ENCODE measurements at places on chromosomes 2 and 18.
A peak's percentile ranks its signal among the peaks of the same experiment; 100 is the strongest.

GRCh38 chr2:106208399-106208798, 14.3 kb upstream of the UXS1 start:
- DNase-seq, result no peak

GRCh38 chr18:35376393-35376741, 770 bp downstream of the ZNF396 start:
- DNase-seq, result no peak

DNA sequence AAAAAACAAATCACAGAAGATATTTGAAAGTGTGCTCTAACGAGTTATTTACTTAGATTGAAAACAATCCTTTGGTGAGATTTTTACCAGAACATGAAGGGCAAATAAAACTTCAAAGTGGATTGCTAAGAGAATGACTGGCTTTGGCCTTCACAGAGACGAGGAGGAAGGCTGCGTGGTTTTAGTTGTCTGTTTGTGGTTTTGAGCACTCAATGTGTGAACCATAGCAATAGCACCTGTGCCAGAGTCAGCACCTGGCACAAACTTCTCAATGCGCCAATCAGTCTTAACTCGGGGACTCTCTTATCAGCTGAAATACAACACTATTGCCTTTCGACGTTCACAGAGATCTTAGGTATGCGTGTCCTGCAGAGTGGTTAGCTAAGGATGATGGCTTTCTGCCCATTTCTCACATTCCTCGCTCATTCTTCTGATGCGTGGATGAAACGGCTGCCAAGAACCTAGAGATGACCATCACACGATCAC, 70.0 kb downstream of the MBP start:
- peak; percentile 43 for DNase-seq

DNA sequence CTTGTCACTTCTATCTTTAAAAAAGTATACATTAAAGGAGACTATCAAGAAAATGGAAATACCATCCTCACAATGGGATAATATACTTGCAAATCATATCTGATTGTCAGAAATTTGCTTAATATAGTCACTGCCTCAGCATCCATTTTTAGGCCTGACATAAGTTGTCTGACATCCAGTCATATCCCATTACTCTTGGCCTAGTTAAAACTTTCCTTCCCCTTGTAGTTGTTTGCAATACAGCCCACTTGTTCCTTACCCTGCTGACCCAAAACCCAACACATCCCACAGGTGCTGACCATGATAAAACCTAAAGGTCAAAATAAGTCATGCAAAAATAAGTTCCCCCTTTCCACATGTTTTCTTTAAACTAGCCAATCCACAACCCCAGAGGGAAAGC, 3.6 kb upstream of the ARHGEF33 start:
- no peak for DNase-seq

GRCh38 chr2:154207288-154208047, 335.7 kb downstream of the GALNT13 start:
- DNase-seq, result no peak

GRCh38 chr2:9001229-9001628, 2.3 kb downstream of the MBOAT2 start:
- DNase-seq, result no peak

Measured in stimulated activated CD4-positive, alpha-beta T cell treated with anti-CD3 and anti-CD28 coated beads, Interleukin-12 subunit alpha, Interleukin-12 subunit beta, amount 100 ng/mL, for 24 hours (primary cell).